ENCODE measurements at places on chromosomes 1 and 21.

- DNase-seq: no peak
These were observed 33.5 kb downstream of the SUSD4 start for GRCh38 chr1:223330466-223330865.

DNA sequence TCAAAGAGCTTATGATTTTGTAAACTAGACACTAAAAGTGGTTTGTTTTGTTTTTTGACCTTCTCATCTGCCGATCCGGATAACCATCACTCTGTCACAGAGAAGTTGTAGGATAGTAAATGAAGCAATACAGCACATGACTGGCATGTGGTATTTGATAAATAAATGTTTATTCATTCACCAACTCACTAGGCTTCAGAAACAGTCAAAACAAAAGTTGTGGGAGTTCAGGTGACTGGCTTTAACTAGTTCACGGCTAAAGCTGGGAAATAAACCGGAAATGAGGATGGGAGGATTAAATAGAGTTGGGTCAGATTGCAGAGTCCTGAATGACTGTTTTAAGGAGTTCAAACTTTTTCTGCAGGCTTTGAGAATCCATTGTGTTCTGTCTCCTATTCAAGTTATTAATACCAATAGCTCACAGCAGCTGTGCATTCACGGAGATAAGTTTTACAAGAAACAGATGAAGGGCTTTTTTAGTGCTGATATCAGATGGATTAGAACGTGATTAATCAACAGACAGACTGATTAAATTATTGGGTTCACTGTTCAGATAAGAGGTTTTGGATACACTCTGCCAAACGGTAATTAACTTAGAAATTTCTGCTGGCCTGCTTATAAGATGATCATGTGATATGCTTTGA lies 463.3 kb downstream of the DPYD start:
- no peak for DNase-seq

DNA sequence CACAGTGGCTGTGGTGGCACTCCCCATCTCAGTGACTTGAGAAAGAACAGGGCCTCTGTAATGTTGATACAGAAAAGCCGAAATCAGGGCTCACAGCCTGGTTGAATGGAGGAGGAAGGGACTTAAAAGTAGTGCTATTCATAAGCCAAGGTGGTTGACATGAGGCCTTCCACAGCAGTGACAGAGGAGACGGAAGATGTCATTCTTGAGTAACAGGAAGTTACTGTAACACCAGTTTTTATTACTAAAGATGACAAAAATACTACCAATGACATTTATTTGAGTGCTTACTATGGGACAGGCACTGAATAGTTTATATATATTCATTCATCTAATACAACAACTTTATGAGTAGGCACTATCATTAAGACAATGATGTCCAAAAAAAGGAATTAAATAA lies 52.8 kb upstream of the GNG12 start:
- DNase-seq: no peak

- no peak for DNase-seq
These were observed 1.4 kb downstream of the PLEKHN1 start for GRCh38 chr1:967466-968343.

DNA sequence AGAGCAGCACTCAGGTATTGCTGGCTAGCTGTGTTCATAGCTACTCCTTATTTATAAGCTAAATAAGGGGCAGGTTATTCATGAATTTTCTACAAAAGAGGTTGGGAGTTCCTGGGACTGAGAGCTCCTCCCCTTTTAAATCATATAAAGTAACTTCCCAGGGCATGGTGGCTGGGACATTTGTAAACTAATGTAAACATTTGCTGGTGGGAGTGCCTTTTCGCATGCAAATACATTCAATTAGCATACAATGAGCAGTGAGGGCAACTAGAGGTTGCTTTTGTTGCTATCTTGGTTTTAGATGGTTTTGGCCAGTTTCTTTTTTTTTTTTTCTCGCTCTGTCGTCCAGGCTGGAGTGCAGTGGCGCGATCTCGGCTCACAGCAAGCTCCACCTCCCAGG lies 43.4 kb downstream of the GNPAT start:
- DNase-seq: no peak

GRCh38 chr1:219548386-219548785 lies 64.5 kb downstream of the ZC3H11B start:
- DNase-seq: no peak

All from endodermal cell (in vitro differentiated cells).